ENCODE measurements at places on chromosomes 6 and 20.

DNA sequence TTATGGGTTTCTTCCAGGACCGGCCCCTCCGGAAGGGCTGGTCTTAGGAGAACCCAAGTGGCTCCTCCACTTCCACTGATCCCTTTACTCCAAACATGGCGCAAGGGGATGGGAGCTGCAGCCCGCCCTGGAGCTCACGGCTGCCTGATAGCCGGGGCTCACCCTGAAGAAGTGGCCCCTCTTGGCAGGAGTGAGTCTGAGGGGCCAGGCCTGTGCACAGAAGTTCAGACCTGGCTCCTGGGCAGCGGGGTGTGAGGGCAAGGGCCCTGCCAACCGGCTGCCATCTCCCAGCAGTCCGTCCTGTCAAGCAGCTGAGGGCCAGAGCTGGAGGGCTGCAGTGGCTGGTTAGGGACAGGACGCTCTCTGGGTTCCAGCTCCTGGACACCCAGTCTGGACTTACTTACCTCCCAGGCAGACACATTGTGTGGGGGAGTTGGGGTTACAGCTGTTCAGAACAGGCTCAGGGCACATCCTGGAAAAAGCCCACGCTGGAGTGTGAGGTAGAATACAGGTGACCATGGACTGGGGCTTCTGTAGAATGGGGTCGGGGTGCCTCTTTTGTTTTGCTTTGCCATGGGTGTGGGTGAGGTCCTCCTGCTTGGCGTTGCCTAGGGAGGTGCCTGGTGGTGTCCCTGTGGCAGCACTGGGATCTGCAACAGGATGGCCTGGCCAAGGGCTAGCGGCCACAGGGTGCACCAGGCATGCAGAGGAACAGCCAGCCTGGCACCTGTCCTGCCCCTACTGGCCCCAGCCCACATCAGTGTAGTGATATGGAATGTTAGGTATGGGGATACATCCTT, 88.4 kb downstream of the ASXL1 start:
- peak; percentile 46 for DNase-seq

- DNase-seq: no peak
Observed at GRCh38 chr20:1898482-1899240, 3.5 kb downstream of the SIRPA start.

- no peak for DNase-seq
Observed at GRCh38 chr6:15088904-15089568, 156.8 kb upstream of the JARID2 start.

- no peak for DNase-seq
Observed at GRCh38 chr6:25062070-25062811, 126.5 kb upstream of the RIPOR2 start.

DNA sequence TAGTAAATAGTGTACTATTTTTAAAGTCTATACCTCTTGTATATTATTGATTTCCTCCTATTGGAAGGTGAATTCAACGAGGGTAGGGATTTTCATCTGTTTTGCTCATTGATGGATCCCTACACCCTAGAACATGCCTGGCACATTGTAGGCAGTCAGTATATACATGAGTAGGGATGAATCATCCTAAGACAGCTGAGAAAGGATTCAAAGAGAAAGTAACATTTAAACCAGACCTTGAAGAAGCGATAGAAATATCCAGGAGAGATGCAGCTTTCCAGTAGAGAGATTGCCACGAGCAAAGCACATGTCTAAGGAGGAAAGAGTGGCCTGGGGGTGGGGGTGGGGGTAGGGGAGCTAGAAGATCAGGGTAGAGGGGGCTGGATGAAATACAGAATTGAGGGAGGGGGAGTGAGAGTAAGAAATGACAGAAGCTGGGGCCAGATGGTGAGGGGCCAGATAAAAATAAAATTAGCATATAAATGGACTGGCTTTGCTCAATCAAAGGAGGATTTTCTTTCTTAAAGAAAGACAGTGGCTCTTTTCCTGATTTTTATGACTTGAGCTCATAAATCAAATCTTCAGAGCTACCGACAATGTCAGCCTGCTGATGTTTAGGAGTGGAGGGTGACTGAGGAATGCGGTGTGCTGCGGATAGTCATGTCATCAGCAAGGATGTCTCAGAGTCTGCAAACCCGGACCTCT, 168.2 kb downstream of the SAMD5 start:
- no peak for DNase-seq

DNA sequence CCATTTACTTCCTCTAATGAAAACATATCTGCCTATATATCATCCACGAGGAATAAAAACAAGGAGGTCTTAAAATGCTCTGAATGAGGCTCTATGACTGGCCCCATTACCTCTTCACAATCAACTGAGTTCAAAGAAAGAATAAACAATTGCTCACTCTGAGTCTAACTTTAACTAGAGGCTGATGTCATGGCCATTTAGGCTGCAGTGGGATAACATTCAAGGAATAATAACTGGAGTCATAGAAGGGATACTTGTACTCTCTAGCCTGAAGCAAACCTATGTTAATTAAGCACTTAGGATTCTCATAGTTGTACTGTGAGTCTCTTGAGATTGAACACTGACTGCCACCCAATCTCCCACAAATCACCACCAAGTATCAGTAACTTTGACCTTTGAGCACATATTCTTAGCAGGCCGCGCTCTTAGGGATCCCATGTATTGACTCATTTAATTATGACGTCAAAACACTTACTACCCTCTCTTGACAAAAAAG, 70.2 kb downstream of the PERP start:
- no peak for DNase-seq

All from Right ventricle myocardium superior (tissue), 1 donor.